ENCODE measurements at places on chromosomes 7 and 10.

GRCh38 chr7:115678086-115678982 is 352.2 kb downstream of the TFEC start:
- DNase-seq, result no peak

DNA sequence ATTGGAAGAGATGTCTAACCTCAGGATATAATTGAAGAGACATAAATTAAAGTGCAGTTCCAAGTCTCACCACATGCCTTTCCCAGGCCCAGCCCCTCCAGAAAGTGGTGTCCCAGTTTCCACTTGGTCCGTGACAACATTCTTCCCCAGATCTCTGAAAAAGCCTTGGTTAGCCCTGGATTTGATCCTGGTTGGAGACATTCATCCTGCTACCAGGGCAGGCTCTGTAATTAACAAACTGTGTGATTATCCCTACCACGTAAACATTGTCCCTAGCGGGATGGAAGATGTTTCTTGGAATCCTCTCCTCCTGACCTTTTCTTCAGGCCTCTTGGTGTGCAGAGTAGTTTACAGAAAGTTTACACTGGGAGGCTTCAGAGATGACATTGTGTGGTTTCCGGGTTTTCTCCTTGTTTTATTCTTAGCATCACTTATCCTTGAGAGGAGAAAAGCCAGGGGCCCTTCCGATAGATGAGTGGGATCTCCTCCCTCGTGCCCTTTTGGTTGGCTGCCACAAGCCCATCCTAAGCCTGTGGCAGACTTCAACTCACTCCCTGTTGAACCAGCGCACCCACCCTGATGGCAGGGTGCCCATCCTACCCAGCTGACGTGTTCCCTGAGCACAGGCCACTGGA is 83.8 kb downstream of the COL13A1 start:
- DNase-seq, result no peak

- no peak for DNase-seq
Observed at GRCh38 chr10:123569436-123570035, 96.6 kb upstream of the GPR26 start.

- DNase-seq, result no peak
Observed at GRCh38 chr10:4201866-4202825, 417.1 kb upstream of the KLF6 start.

DNA sequence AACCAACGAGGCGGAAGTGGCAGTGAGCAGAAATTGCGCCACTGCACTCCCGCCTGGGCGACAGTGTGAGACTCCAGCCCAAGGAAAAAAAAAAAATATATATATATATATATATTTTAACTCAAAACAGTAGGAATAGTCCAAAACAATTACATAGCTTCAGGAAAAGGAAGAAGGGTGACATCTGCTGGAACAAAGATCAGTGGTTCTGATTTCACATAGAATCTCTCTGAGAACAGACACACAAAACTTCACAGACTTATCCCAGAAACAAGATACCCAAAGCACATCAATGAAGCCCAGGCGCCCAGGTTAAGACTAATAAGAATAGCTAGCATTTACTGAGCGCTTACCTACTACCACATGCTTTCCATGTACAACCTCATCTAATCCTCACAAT is 45.0 kb downstream of the DNMBP start:
- DNase-seq, result no peak

DNA sequence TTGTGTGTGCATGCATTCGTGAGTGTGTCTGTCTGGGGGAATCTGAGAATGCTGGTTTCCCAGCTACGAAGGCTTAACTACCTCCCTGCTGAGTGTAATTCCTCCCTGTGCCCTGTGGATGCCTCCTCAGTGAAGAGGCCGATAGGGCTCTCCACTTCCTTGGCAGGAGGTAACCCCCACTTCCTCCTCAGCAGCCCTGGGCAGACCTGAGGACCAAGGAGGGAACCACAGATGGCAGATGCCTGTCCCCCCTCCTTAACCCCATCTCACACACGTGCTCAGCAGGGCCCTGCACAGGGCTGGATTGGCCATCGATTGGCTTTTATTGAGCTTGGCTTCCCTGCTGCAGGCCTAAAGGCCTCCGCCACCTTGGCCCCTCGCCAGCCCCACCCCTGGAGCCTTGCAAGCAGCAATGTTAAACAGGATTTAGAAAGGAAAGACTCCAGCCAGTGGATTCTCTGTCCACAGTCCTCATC is 45.6 kb upstream of the LRRC4 start:
- no peak for DNase-seq

GRCh38 chr7:42843205-42843800 is 68.6 kb downstream of the C7orf25 start:
- DNase-seq, result peak; percentile 39

DNA sequence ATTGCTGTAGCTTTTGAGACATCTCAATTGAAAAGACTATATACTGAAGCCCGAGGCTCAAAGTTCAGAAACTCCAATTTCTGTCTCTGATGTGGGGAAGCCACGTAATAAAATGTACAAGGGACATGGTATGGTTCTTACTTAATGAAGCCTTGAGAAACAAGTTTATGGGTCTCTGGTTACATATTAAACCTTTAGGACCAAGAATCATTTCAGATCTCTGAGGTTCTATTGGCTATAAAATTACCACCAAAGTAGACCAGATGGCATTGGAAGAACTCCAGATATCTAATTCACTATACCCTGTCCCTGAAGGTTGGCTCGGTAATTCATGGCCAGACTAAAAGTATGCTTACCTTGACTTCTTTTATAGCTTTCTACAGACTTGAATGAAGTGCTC is 23.7 kb downstream of the STAMBPL1 start:
- no peak for DNase-seq

GRCh38 chr7:134654104-134654775 is 7.6 kb downstream of the BPGM start:
- DNase-seq, result no peak

DNA sequence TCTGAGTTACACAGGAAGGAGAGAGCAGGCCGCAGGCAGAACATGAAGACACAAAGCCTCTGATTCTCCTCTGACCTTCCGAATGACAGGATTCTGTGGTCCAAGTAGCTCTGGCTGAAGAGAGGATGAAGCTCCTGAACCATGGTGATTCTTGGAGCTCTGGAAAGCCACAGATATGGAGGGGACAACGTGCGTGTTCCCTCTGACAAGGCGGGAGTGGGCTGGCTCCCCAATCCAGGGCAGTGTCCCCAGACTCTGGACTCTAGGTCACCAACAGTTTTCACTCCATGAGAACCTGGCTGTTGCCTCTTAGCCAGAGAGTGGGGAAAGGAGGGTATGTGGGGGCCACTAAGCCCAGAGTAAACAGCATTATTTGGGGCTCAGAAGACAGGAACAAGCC is 7.4 kb upstream of the TRPV6 start:
- DNase-seq, result no peak

DNA sequence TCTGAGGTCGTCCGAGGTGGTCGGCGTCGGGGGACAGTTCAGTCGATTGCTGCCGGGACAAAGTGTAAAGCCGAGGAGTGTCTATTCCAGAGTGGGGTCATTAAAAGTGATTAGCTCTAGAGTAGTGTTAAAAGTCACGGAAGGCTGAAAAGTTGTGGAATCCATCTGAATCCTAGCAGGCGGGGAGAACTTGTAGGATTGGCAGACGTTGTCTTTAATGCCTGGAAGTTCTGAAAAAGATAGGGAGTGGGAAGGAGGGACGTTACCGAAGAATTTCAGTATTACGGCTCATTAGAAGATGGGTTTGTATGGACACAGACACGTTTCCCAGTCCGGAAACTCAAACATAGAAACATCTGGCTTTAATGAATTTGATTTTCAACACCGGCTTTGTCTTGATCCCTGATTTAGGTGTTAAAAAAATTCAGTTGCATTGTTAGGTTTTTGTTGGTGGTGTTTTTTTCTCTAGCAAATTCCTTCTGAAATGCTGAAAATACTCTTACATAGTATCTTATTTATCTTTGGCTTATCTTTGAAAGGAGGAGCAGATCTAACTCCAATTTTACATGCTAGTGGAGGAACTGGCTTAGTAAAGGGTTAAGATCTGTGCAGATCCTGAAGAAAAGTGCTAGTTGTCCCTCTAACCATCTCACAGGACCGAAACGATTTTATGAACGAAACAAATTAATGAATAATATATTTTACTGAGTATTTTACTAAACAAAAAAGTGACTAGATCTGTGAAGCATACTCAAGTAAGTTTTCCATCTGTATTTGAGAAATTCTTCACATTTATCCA is 900 bp downstream of the MKLN1 start:
- no peak for DNase-seq

DNA sequence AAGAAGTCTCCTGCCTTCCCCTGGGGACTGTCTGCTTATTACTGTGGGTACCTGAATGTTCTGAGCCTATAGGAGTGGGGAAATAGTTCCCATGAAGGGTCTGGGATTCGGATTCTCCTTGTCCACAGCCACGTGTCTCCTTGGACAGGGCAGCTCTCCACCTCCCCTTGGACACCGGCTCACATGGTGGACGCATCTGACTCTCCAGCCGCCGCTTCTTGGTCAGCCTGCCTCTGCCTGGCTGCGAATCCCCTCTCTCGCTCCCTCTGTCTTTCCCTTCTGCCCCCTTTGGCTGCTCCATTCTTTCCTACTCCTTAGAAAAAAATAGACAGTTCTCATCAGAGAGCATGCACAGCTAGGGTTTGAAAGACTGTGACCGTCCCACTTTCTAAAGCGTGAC is 46.9 kb downstream of the JAKMIP3 start:
- no peak for DNase-seq

GRCh38 chr7:37385787-37386186 is 62.9 kb downstream of the ELMO1 start:
- DNase-seq, result no peak

- no peak for DNase-seq
Observed at GRCh38 chr7:1810961-1811849, 141.1 kb downstream of the ELFN1 start.

DNA sequence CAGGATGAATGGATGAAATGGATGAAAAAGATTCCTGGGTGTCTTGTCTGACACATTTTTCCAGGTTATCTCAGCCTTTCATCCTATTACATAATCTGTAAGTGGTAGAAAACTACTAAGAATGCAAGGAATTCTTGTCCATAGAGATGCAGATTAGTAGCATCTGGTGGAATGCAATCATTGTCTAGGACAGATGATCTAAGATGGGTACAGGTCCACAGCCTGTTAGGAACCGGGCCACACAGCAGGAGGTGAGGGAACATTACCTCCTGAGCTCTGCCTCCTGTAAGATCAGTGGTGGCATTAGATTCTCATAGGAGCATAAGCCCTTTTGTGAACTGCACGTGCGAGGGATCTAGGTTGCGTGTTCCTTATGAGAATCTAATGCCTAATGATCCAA is 225.0 kb downstream of the CALN1 start:
- no peak for DNase-seq

GRCh38 chr10:6314620-6315205 is 112.0 kb downstream of the PFKFB3 start:
- DNase-seq, result no peak

DNA sequence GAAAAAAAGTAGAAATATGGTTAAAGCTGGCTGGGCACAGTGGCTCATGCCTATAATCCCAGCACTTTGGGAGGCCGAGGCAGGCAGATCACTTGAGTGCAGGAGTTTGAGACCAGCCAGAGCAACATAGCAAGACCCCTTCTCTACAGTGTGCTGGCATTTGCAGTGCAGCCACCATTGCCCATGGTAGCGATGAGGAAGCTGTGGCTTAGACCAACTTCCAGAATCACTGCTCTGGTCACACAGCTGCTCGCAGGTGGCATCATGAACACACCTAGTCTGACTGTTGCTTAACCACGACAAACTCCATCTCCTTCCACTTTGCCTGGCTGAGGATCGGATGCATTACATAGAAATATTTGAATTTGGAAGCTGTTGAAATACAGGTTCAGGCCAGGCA is 137.1 kb downstream of the CUX1 start:
- DNase-seq, result no peak

DNA sequence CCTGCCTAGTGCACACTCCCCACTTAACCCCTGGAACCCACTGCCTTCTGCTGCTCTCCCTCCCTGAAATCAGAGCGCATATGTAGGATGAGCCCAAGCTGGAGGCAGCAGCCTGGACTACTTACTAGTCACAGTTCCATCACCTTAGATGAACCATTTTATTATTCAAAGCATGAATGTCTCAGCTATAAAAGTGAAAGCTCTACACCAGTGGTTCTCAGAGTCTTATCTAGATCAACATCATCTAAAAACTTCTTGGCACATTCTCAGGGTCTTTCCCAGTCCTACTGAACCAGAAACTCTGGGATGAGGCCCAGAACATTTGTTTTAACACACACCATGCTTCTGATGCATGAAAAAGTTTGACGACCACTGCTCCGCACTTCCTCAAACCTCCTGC is 100.3 kb upstream of the ANK3 start:
- no peak for DNase-seq

GRCh38 chr7:20306180-20306946 is 24.3 kb upstream of the ITGB8 start:
- DNase-seq, result no peak

- DNase-seq, result no peak
Observed at GRCh38 chr7:41930538-41931262, 227.8 kb upstream of the INHBA start.

GRCh38 chr10:110069502-110069982 is 61.8 kb downstream of the ADD3 start:
- DNase-seq, result no peak

DNA sequence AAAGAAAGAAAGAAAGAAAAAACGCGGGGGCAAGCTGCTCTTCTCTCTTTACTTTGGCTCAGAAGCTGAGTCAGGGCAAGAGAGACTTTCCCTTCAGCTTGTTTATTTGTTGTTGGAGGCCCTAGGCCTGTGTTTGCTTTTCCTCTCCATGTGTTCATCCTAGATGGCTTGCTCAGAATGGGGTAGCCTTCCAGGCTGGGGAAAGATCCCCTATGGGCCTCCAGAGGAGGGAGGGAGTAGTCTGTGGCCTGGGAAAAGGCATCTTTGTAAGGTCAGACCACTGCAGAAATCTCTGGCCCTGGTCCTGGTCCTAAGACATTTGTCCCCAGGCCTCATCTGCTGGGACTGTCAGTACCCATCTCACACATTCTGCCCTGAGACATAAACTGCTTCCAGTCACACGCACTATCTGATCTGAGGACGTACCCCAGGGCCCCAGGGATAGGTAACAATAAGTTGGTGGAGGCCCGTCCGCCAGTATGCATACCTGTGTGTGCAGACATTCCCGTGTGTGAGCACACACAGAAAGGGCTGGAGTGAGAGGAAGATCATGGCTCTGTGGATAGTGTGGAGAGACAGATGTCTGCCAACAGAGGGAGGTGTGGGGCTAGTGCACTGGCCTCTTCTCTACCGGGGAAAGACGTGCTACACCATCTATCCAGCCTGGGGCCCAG is 4.9 kb upstream of the SCD start:
- DNase-seq, result no peak

All from NCI-H2107 (cell line).